ENCODE measurements at places on chromosomes 6 and 20.

GRCh38 chr20:53642196-53643030 lies 48.8 kb upstream of the ZNF217 start:
- peak; percentile 46 for DNase-seq

DNA sequence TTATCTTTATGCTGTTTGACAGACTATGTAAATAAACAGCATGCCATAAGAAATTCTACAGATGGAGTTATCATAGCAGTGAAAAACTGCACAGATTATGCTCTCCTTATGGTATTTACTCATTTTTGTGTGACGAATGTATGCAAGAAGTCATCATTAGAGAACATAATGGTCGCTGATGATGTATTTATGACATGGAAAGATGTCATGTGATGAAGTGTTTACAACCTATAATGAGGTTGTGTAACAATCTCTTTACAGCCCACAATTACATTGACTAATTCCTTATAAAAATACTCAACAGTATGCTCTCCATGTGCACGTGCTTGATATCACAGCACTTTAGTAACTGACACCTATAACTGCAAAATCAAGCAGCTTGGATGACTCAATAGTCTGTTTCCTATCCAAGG lies 192.4 kb downstream of the BMP2 start:
- DNase-seq = no peak

DNA sequence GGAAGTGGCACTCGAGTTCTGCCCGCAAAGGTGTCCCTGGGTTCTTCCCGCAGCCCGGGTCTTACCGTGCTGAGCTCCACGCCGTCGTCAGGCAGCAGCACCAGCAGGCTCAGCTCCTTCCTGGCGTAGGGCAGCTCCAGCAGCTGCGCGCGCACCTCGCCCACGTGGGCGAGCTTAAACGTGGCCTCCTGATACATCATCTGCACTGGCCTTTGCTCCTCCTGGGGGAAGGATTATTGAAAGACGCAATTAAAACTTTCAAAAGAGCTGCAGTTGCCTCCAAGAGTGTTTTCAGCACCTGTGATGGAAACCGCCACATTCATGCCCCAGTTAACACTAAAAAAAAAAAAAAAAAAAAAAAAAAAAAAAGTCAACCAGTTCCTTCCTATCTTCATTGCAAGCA lies 11.3 kb downstream of the SERPINB9 start:
- peak; percentile 74 for DNase-seq

- DNase-seq = peak; percentile 82
Measured at GRCh38 chr6:30720738-30721197, 616 bp downstream of the TUBB start.
